ENCODE measurements at places on chromosomes 16 and 17.
A peak's percentile ranks its signal among the peaks of the same experiment; 100 is the strongest.

- no peak for DNase-seq
Measured at GRCh38 chr17:70074956-70075355, at the start of gene KCNJ16. Gene KCNJ16 (plus strand): TSS chr17:70075225. CDS start chr17:70132088, 56,863 bp downstream.

DNA sequence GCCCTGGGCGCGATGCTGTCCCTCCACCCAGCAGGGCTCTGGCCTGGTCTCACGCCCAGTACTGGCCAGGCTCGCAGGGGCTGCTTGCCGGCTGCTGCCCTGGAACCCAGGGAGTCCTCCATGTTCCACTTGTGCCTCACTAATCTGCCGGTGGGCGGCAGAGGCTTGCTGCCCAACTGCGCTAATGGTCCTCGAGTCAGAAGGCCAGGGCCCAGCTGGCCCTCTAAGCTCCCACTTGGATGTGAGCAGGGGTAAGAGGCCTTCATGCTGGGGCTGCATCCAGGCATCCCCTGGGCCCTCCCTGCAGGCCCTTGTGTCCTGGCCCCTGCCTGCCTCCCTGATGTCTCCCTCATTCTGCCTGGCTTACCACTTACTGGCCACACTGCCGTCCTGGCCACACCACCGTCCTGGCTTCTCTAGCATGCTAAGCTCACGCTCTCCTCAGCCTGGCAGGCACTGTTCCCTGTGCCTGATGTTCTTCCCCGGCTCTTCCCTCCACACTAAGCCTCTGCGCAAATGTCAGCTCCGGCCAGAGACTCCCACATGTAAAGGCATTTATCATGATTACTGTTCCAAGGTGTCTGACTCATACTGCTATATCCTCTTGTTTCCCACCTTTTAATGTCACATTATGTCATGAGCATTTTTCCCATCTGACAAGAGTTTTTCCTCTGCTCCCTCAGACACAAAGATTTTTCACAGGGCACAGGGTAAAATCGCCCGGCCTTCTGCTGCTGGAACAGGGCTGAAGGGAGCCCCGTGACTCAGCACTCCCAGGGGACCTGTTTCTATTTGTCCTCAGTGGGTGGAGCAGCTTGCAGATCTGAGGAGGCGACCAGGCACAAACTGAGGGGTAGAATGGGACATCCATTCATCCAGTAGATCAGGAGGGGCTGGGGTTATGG, 15.9 kb downstream of the B9D1 start:
- no peak for DNase-seq

- DNase-seq = no peak
Measured at GRCh38 chr17:67326440-67326839, 39.9 kb downstream of the PSMD12 start.

DNA sequence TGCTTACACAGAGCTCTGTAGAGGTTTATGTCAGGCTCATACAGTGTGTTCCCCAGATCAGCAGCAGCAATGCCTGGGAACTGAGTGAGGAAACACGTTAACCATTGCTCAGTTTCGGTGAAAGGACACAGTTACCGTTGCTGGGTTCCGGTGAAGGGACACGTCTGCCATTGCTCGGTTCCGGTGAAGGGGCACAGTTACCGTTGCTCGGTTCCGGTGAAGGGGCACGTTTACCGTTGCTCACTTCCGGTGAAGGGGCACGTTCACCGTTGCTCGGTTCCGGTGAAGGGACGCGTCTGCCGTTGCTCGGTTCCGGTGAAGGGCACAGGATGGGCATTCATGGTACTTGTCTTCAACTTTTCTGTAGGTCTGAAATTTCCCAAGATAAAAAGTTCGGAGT, 81.7 kb downstream of the MRM3 start:
- DNase-seq = no peak

DNA sequence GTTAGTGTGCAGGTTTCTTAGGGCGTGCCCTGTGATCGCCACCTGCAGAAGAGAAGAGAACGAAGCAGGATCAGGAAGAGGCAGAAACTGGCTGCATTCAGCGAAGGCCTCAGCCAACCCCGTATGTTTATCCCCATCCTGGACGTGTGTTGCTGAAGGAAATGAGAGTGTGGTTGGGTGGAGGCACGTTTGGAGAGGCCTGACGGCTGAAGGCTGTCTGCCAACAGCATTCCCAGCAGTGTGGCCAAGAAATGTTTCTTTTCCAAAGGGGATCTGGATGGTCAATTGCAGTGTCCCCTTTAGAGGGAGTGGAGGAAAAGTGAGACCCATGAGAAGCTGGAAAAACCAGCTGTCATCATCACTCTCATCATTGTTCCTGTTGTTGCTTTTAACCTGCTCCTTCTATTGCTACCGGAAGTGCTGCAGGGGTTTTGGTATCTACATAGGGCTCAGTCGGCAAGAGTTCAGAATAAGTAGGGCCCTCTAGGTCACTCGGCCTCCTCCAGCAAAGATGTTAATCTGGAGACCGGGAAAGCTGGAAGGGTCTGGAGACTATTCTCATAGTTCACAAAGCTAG, 46.5 kb upstream of the SLC47A1 start:
- DNase-seq = no peak

GRCh38 chr16:29649588-29650494, 13.2 kb upstream of the SPN start:
- DNase-seq = no peak

GRCh38 chr16:3625331-3625730, 13.9 kb upstream of the SLX4 start:
- DNase-seq = no peak

- DNase-seq = no peak
Measured at GRCh38 chr17:39283896-39284295, 58.2 kb upstream of the STAC2 start.

DNA sequence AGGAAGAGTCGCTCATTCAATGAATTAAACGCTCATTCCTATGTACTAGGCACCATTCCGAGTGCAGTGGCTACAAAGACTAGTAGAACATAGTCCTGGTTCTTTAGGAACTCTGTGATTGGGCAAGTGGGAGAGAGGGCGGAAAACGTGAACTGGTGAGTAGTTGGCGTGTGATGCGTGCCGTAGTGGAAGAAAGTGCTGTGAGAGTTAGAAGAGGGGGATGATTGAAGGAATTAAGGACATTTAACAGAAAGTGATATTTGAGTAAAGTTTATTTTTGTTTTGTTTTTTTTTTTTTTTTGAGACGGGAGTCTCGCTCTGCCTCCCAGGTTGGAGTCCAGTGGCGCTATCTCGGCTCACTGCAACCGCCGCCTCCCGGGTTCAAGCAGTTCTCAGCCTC, 7.9 kb upstream of the SLFN14 start:
- DNase-seq = peak; percentile 48

- no peak for DNase-seq
Measured at GRCh38 chr17:73369111-73369521, 57.3 kb upstream of the CDC42EP4 start.

GRCh38 chr17:78580277-78580804, 3.1 kb upstream of the DNAH17 start:
- no peak for DNase-seq

GRCh38 chr16:69535123-69536050, 30.4 kb upstream of the NFAT5 start:
- DNase-seq = no peak

DNA sequence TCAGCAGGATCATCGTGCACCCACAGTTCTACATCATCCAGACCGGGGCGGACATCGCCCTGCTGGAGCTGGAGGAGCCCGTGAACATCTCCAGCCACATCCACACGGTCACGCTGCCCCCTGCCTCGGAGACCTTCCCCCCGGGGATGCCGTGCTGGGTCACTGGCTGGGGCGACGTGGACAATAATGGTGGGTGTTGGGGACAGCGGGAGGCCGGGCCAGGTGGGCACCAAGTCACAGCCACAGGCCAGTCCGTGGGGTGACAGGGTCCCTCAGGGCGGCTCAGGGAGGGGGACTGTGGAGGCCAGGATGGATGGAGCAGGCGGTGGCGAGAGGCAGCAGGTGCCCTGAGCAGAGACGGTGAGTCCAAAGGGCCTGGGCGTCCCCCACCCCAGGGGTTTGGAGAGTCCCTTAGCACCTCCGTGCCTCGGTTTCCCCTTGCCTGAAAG, 1.0 kb downstream of the TPSD1 start:
- DNase-seq = no peak

- no peak for DNase-seq
Measured at GRCh38 chr16:50204453-50205108, 51.5 kb downstream of the TENT4B start.

DNA sequence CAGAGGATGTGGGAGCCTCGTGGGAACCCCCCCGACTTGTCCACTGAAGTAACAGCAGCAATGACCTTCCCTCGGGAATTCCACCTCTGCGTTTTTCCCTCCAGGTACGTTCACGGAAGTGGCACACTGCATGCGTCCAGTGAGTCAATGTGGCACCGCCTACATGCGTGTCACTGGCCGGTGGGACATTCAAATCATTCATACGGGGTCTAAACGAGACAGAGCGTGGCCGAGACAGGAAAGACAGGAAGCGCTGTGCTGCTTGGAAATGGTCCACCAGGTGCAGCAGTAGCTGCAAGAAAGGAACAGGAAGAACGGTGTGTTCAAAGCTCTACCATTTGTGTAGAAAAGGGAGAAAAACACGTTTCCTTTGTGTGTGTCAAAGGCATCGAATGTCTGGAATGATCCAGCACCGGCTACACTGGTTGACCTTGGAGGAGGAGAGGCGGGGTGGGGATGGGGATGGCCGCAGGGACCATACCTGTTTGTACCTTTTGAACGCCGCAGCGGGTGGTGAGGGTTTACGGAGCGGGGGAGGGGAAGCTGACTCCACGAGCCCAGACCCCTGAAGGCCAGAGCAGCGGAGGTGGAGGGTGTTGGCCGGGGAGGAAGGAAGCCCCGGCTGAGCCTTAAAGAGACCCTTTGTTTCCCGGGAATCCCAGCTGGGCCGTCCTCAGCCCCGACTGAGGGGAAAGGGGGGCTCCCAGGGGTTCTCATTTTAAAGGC, 1.7 kb upstream of the PGAP6 start:
- DNase-seq = no peak

DNA sequence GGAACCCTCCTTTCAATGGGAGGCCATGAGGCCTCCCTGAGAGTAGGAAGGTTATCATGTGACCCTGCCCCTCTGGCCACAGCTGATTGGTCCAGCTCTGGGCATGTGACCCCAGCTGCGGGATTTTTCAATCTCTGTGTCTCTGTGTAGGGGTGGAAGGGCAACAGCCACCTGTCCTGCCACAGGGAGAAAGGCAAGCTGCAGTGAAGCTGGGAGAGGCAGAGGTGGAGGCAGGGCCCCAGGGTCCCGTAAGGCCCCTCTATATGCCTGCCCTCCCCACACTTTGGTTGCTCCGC, 10.9 kb downstream of the DNAAF8 start:
- no peak for DNase-seq

- DNase-seq = no peak
Measured at GRCh38 chr16:8872967-8873865, 4.4 kb upstream of the CARHSP1 start.

DNA sequence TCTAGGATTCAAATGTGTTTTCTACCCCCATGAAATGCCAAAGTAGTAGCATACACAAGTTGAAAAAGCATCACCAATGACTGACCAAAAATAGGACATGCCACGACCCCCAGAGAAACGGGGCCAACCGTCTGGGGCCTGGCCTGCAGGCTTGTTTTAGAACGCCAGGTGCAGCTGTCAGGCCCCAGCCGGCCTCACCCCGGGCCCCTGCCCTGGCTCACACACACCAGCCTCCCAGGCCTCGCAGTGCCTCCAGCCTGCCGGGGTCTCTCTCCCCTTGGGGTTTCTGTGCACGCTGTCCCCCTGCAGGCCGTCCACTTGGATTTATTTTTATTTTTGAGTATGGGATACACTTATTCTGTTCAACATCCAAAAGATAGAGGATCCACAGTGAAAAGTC, 7.9 kb downstream of the KATNB1 start:
- DNase-seq = no peak

- no peak for DNase-seq
Measured at GRCh38 chr17:8964801-8965393, 610 bp downstream of the PIK3R5 start.

GRCh38 chr16:3513892-3514583, 13.2 kb downstream of the CLUAP1 start:
- no peak for DNase-seq

GRCh38 chr17:29613856-29614255, 8.9 kb downstream of the CORO6 start:
- no peak for DNase-seq

GRCh38 chr17:7848739-7849129, 6.1 kb upstream of the TMEM88 start:
- DNase-seq = no peak

- no peak for DNase-seq
Measured at GRCh38 chr17:27993161-27993695, 49.2 kb upstream of the NLK start.

GRCh38 chr17:28744972-28745785, 1.4 kb downstream of the TRAF4 start:
- no peak for DNase-seq

DNA sequence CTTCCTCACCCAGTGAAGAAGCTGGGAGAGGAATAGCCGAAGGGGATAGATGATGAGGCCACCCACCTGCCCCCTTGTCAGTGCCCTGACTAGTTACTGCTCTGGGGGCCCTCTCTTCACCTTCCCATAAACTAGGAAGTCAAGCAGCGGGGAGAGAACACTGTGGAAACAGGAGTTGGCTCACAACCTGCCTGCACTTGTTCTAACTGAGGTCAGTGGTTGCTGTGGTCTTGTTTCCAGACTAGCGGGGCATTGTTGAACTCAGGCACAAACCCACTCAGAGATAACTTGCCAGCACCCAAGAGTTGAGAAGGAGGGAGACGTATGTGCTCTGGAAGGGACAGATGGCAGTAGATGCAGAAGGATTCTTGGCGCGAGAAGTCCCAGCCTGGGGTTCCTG, 48.6 kb upstream of the DDX52 start:
- DNase-seq = no peak

DNA sequence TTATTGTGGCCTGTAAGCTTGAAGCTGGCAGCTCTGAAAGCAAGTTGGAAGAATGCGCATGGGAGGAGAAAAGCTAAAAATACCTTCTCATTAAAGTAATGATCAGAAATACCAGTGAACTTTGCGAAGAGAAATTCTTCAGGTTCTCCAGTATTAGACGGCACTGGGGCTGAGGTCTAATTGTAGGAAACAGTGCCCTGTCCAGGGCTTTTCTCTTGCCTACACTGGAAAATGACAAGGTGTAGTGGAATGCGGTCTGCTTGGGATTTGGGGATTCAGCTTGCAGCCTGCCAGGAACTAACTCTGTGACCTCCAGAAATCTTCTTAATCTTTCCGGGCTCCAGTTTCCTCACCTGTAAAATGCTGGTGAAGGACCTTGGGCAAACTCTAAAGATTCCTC, 53.3 kb upstream of the KCNJ16 start:
- no peak for DNase-seq

DNA sequence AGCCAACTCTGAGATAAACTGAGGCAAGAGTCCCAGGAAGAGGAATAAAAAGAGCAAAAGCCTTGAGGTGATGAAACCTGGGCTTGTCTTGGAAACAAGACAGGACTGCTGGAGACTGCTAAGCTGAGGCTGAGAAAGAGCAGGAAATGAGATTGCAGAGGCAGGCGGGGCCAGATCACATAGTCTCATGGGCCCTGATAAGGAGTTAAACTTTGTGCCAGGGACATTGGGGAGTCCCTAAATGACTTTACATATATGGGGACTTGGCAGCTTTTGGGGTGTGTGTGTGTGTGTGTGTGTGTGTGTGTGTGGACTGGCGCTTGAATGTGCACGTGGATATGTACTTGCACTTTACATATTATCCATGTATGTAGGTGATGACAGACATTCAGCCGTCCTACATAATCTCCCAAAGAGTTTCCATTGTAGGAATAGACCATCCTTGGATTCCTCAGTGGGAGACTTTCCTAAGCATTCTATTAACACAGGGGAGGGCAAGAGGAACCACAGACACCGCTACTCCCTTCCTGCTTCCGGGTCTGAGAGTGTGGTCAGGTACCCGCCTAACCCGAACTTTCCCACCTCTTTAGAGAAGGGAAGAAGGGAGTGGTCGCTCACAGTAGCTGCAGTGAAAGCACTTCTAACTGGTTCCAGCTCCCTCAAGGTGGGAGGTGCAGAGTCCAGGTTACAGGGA, 123.1 kb downstream of the LYRM1 start:
- DNase-seq = no peak

Measured in activated T-cell treated with anti-CD3 and anti-CD28 coated beads for 24 hours (primary cell).